ENCODE measurements at places on chromosomes 5 and 9. TPM values are rescaled to one million over a fixed set of nuclear protein-coding genes. Genes with fewer than 3 reads are reported as not detected.

DNA sequence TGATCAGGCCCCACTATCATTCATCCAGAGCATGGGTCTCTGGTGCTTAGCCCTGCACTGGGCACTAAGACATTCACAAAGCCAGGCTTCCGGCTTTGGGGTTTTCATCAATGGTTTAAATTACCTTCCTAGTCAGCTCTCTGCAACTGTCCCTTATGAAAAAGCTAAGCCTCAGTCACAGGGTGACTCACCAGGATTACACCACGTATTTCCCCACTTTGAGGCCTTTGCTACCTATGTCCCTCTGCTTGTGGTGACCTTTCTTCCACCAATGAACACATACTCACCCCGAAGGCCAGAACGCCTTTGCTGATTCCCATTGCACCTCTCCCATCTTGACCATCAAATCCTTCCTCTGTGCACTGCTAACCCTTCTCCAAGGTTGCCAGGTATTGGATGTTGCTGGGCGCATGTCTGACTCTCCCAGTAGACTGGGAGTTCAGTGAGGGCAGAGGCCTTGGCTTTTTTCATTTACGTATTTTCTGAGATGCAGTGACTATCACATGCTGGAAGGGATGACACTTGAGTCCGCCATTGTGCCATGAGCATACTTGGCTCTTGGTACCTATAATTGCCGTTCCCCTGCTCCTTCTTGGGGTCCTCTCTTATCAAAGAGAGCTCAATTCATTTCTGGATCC, 58.7 kb upstream of the TNFSF8 start:
- DNase-seq = no peak

- no peak for DNase-seq
These were observed 716 bp downstream of the PROB1 start for GRCh38 chr5:139394123-139394653.

GRCh38 chr5:97167435-97167834, 15.6 kb downstream of the RIOK2 start:
- no peak for DNase-seq

GRCh38 chr5:16891033-16891432, 45.1 kb downstream of the MYO10 start:
- no peak for DNase-seq

- DNase-seq = no peak
These were observed 3.9 kb downstream of the FCN2 start for GRCh38 chr9:134884492-134884891.

- DNase-seq = no peak
These were observed 179.5 kb upstream of the PPP1R2B start for GRCh38 chr5:156670615-156671014.

DNA sequence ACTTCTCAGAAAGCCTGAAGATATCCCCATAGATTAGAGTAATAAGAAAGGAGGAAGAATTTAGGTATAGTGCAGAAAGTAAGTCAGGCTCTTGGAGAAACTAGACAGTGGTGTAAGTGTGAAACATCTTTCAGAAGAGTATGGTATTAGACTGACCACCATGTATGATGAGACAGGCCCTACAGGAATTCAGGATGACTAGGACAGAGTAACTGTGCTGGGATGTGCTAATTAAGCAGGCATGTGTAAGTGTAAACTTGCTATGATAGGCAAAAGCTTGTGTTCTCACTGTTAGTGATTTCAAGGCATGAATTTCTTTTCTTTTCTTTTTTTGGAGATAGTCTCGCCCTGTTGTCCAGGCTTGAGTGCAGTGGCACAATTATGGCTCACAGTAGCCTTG, 70.8 kb downstream of the RAB24 start:
- DNase-seq = peak; percentile 15

- no peak for DNase-seq
These were observed 191.4 kb downstream of the SEMA5A start for GRCh38 chr5:9354336-9355081.

DNA sequence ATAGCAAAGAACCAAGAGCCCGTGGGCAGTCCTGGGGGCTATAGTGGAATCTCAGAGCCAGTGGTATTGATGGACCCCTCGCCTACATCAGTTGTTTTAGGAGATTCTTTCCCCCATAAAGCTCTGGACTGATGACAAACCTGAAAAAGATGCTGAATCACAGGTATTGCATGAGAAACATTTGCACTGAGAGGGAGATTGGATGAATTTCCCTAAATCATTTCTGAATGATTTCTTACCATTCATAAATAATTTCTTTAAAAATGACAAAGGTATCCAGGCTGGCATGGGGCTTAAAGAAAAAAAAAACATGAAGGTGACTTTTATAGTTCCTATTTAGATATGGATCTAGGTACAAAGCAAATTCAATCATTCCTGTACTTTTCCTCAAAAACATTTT, 54.0 kb upstream of the SLIT3 start:
- DNase-seq = no peak

- DNase-seq = peak; percentile 72
These were observed 4.2 kb upstream of the ENTPD8 start for GRCh38 chr9:137445275-137445807.

GRCh38 chr5:159208514-159209437, 577 bp downstream of the RNF145 start:
- peak; percentile 43 for DNase-seq

DNA sequence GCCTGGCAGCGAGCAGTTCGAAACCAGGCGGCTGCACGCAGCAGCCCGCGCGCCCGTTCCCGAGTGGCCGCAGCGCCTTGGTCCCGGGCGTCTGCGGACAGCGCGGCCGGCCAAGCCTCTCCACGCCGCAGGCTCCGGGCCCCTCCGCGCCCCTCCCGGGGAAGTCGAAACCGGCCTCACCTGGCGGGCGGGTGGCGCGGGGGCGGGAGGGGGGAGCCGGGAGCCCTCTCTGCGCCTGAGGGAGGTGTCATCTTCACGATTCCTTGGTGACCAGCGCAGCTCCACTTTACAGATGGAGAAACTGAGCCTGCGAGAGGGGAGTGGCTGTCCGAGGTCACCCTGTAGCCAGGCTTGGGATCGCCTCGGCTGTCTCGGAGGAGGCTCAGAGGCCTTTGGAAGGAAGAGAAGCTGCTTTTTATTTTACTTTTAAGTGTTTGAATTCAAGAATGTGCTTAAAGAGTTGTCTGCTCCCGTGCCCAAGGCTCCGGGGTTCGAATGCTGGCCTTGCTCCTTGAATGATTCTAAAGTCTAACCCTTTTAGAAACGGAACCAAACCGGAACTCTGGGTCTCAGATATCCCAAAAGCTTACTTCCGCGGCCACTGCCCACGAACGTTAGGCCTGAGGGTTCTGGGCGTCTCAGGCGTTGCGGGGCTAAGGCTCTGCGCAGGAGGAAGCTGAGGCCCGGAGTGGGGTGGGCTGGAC, 662 bp downstream of the SUSD3 start:
- DNase-seq = no peak

- DNase-seq = peak; percentile 29
These were observed 22.7 kb upstream of the FSTL4 start for GRCh38 chr5:133635051-133635450.

- no peak for DNase-seq
These were observed 418.5 kb upstream of the MEF2C start for GRCh38 chr5:89301321-89302025.

GRCh38 chr5:53359916-53360517, 120.4 kb upstream of the FST start:
- no peak for DNase-seq

- DNase-seq = no peak
These were observed 22.6 kb downstream of the PIP5K1B start for GRCh38 chr9:68727636-68728035.

- no peak for DNase-seq
These were observed 49.4 kb downstream of the FNIP1 start for GRCh38 chr5:131747180-131748105.

DNA sequence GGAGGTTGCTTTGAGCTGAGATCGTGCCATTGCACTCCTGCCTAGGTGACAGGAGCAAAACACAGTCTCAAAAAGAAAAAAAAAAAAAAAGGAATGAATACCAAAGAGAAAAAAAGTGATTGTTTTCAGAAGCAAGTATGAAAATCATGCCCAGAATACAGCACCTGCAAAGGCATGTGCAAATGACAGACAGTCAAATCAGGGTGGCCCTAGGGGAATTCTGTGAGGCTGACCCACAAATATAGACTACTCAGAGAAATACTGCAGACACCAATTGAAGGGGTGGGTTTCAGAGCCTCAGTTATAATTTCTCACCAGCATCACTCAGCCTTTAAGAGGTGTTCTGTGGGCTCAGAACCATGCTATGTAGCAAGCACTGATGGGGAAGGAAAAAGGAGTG, 28.6 kb downstream of the DCAF12 start:
- DNase-seq = no peak

DNA sequence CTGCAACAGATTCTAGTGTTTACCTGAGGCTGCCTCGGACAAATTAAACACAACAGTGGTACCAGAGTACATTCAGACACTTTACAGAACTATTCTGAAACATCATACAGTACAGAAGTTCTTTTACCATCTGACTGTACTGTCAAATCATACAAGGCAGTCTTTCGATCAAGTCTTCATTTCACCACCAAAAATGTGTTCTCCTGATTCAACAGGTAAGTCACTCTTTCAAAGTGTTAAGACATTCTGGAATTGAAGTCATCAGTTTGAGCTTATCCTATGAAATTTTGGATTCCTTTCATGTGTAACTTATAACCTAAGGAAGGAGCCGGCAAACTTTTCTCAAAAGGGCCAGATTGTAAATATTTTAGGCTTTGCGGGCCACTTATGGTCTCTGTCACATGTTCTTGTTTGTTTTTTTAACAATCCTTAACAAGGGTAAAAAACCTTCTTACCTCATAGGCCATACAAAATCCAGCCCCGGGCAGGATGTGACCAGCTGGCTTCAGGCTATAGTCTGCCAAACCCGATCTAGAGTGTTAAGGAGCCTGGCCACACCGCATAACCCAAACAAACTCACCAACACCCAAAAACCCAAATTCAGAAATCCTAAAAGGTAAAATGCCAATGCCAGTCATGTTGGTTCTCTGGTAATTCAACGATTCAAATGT, 151.6 kb downstream of the DENND1A start:
- DNase-seq = peak; percentile 57

GRCh38 chr5:53436480-53437191, 43.8 kb upstream of the FST start:
- DNase-seq = no peak

- DNase-seq = peak; percentile 97
These were observed 137.9 kb upstream of the TRIM32 start for GRCh38 chr9:116549061-116549664.

- DNase-seq = no peak
These were observed 31.0 kb downstream of the ATPSCKMT start for GRCh38 chr5:10218658-10219057.

- no peak for DNase-seq
These were observed 131.5 kb upstream of the SV2C start for GRCh38 chr5:75951716-75952115.

DNA sequence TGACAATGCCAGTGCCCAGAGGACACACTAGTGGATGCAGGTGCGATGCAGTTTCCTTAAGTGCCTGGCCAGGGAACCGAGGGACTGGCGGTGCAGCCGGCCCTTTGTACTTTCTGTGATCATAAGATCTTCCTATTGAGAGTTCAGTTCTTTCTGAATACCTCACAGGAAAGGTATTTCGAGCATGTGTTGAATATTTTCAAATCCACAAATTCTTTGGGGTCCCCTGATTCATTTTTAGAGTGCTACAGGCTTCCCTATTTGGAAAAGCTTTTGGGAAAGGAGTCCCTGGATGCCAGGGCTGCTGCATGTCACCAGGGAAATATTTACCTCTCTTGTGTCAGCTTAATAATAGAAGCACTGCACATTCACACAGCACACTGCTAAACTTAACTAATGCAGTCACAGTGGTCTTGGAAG, 281.5 kb downstream of the GADD45G start:
- DNase-seq = no peak

DNA sequence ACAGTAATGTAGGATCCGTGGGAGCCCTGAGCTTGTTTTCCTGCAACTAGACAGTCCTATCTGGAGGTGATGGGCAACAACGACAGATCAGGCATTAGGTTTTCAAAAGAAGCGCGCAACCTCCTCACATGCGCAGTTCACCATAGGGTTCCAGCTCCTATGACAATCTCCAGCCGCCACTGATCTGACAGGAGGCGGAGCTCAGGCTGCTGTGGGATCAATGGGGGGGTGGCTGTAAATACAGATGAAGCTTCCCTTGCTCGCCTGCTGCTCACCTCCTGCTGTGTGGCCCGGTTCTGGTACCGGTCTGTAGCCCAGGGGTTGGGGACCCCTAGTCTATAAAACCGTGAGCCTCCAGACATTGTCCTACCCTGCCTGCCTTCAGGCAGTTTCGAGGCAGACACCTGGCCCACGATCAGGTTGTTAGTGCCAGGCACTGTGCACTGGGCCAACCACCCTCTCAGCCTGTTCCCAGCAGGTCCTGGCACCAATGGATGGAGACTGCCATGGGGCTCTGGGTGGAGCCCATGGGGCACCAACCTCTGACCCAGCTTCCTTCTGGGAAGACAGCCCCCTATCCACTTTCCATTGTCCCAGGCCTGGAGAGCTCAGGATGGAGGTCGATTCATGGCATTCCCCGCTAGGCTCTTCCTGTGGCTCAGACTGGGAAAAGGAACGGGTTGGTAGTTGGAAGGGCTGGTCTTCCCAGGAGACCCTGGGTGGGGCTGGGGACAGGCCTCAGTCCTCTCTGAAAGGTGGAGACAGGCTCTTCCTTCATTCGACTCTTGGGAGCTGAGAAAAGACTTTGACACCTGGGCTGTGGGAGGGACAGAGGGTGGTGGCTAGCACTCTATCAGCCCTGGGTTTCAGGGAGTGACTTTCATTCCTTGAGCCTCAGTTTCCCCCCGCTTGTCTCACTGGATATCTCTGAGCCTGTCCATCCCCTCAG, 1.7 kb downstream of the ENDOG start:
- DNase-seq = no peak

GRCh38 chr9:83623679-83624076, 735 bp downstream of the IDNK start:
- no peak for DNase-seq

- no peak for DNase-seq
These were observed 14.3 kb upstream of the RNF130 start for GRCh38 chr5:180085837-180086236.

SYK gene
- 7.9 TPM for total RNA-seq

INSL4 gene
- not detected for total RNA-seq

TMEM174 gene
- total RNA-seq = not detected

TTLL11 gene
- 4.0 TPM for total RNA-seq

PLPP7 gene
- total RNA-seq = 8.1 TPM

SERINC5 gene
- 5.5 TPM for total RNA-seq

MACIR gene
- total RNA-seq = 32.2 TPM

PRSS3 gene
- not detected for total RNA-seq

MPDZ gene
- 71.9 TPM for total RNA-seq

TAF11L10 gene
- not detected for total RNA-seq

ROPN1L gene
- 3.0 TPM for total RNA-seq

B4GALT1 gene
- total RNA-seq = 31.9 TPM

CARD6 gene
- 2.4 TPM for total RNA-seq

PHPT1 gene
- total RNA-seq = 74.1 TPM

Data from MG63 (cell line).